Activated T-helper 17 cell treated with anti-CD3 and anti-CD28 coated beads, Interleukin-2, amount 50 U/mL, for 72 hours (primary cell): ENCODE measurements at places on chromosomes 6 and 20.

GRCh38 chr20:54517241-54517975 is 42.0 kb downstream of the DOK5 start:
- no peak for ATAC-seq

GRCh38 chr20:24388828-24389380 is 80.5 kb upstream of the SYNDIG1 start:
- no peak for ATAC-seq

GRCh38 chr6:129875610-129876520 is 14.8 kb upstream of the TMEM244 start:
- ATAC-seq, result peak; percentile 90

GRCh38 chr6:7532821-7533220 is 8.7 kb upstream of the DSP start:
- no peak for ATAC-seq

GRCh38 chr20:25274481-25274880 is 26.6 kb downstream of the PYGB start:
- no peak for ATAC-seq

DNA sequence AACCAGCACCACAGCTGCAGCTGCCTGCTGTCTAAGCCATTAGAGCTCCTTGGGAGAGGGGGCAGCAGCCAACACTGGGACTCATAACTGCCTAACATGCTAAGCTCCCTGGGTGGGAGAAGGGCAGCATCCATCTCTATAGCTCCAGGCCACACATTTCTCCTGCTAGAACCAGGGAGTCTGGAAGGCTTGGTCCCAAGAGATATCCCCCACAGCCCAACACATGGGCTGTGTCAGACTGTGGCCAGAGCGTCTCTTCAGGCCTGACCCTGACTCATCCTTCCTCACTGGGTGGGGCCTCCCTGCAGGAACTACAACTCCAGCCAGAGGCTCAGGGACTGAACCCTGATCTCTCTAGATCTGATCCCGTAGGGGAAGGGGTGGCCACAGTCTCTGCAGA is 411.1 kb downstream of the HDGFL1 start:
- ATAC-seq, result no peak

DNA sequence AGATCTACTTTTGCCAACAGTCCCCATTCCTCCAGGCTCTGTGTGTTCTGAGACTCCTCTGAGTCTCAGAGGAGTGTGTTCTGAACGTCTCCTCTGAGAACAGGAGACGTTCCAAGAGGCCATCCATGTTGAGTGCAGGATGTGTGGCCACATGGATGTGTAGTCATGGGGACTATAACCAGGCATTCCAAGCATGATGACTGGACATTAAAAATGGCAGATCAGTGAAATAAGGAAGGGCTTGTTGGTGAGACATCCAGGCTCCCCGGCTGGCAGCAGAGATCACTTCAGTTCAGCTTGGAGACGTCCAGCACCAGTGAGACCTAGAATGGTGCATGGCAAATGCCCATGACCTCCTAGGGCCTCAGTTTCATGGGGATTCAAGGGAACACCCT is 34.3 kb upstream of the POU5F1 start:
- no peak for ATAC-seq
